ENCODE measurements at places on chromosomes 5 and 9.
A peak's percentile ranks its signal among the peaks of the same experiment; 100 is the strongest.

DNA sequence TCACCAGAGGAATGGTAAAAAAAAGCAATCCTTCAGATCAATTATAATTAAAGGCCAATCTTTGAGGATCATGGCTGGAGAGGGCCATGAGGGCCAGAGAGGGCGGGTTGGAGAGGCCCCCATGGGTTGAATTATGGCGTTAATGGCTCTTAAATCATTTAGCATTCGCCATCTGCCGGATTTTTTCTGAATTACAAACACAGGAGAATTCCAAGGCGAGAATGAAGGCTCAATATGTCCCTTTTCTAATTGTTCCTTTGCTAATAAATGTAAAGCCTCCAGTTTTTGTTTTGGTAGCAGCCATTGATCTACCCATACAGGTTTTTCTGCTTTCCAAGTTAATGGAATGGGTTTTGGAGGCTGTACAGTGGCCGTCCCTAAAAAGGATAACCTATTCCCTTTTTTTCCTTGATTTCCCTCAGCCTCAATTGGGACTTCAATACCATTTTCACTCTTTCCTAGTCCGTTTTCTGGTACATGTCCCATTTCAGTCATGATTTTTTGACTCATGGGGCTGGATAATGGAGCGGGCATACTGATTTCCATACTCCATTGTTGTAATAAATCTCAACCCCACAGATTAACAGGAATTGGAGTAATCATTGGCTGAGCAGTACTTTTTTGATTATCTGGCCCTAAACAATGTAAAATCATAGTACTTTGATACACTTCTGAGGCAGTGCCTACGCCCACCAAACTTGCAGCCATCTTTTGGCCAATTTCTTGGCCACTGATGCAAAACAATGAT is 6.7 kb upstream of the TMEM141 start:
- peak; percentile 29 for DNase-seq

GRCh38 chr5:82164977-82165713 is 113.0 kb downstream of the RPS23 start:
- DNase-seq = no peak

GRCh38 chr5:52684051-52684450 is 103.7 kb upstream of the ITGA1 start:
- DNase-seq = no peak

- no peak for DNase-seq
Observed at GRCh38 chr5:170357955-170358444, 31.2 kb downstream of the KCNMB1 start.

DNA sequence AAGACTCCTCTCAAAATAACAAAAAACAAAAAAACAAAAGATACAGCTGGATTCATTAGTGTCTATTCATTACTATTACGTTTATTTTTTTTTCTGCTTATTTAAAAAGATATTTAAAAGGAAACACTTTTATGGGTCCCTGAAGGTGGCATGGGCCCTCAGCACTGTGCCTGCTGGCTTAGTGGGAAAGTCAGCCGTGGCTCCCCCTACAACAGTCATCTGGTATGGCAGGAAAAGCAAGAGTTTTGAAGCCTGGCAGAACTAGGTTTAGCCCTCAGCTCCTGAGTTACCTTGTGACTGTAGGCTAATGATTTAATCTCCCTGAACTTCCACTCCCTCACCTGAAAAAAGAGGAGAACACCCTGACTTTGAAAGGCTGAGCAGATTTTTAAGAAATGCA is 135.6 kb downstream of the GOLPH3 start:
- no peak for DNase-seq

GRCh38 chr9:126336736-126337325 is 10.2 kb downstream of the MVB12B start:
- DNase-seq = no peak

GRCh38 chr5:112010475-112010874 is 253.5 kb upstream of the NREP start:
- DNase-seq = no peak

DNA sequence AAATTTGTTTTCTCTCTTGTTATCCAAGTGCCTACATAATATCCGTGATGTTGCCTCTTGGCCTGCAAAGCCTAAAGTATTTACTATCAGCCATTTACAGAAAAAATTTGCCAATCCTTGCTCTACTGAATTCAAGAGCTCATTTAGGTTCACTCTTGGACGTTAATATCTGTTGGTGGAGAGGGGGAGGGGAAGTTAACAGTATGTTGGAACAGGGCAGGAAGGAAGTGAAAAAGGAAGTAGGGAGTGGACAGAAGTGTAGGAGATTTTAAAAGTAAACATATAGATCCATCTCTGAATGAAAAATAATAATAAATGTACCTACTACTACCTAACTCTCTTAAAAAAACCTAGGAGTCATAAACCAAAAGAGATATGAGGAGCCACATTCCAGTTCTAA is 32.8 kb downstream of the ZNF608 start:
- no peak for DNase-seq

GRCh38 chr5:115549154-115549553 is 4.6 kb upstream of the FEM1C start:
- DNase-seq = peak; percentile 7

- no peak for DNase-seq
Observed at GRCh38 chr5:58622936-58623871, 40.3 kb downstream of the RAB3C start.

DNA sequence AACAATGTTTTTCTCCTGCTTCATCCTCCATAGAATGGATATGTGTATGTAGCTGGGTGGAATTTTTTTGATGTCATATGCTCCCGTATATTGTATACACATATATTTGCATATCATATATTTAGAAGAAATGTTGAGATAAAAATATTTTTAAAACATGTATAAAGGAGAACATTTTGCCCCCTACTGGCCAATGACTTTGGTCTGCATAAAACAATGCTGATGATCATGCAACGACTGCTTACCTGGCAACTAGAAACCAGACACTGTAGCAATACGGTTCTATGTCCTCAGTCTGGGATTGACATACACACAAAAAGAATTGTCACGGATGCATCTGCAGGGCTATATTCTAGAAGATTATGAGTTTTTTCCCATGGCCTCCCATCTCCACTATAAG is 503.6 kb downstream of the ELAVL2 start:
- no peak for DNase-seq

DNA sequence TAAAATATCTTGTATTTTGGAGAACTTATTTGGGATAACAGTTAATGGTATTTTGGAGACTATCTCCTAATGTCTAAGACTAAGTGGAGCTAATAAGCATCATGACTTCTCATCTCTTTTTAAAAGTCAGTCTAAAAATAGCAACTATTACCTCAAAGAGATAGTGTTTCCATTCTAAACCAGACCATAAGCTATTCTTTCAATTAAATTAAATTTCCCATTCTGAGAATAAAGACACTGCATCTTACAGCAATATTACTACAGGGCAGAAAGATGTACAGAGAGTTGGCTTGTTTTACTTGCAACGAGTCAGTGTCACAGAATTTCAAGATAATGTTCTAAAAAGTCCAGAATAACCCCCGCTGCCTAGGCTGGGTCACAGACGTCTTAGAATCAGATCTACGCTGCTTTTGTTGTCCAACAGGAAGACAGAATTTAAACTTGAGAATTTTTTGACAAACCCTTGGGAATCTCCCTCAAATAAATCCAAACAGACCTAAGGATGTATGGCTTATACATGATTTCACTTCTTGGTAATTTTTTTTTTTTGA is 98.9 kb downstream of the USP20 start:
- DNase-seq = no peak

- DNase-seq = no peak
Observed at GRCh38 chr9:27053369-27054022, 48.0 kb upstream of the LRRC19 start.

GRCh38 chr5:141954194-141954593 is 3.8 kb downstream of the PCDH12 start:
- no peak for DNase-seq

DNA sequence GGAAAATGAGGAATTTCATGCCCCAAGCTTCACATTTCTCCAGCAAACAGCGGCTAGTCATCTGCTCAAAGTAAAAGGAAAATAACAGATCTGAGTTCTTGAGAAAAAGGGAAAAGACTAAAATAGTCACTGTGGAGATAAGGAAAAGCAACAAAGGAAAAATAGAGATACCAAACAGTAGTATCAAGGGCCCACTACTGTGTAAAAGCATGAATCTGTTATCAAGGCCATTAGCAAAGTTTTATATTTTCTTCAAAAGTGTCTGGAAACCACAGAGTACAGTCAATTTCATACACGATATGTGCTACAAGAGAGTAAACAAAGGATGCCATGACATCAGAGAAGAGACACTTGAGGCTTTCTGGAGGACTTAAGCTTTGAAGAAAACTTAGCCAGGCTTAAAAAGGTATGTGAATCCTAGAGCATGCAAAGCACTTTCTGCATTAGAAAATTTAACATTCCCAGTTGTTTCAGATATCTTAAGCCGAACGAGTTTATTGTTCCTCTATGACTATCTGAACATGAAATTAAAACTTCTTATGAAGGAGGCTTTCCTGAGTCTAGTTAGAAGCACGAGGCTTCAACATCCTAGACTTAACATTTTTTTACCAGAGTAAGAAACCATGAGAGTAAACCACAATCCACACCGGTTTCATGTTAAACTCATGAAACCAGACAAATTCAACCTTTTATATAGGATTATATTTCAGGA is 1.2 kb downstream of the TTC33 start:
- peak; percentile 30 for DNase-seq

- DNase-seq = no peak
Observed at GRCh38 chr5:135724617-135725016, 109.8 kb upstream of the SLC25A48 start.

DNA sequence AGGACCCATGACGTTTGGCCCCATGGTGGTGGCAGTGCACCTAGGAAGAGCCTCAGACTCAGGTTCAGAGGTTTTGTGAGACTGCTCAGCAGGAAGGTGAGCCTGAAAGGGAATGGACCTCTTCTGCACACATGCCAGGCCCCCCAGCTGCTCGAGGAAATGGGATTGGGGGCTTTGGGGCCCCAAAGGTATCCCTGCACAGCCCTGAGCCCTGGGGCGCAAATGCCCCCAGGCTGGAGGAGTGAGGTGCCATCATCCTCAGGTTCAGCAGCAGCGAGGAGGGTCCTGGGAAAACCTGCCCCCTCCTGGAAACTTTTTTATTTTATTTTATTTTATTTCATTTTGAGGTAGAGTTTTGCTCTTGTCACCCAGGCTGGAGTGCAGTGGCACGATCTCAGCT is 171.8 kb upstream of the MVB12B start:
- DNase-seq = no peak

GRCh38 chr9:70106571-70106970 is 62.9 kb downstream of the MAMDC2 start:
- no peak for DNase-seq

DNA sequence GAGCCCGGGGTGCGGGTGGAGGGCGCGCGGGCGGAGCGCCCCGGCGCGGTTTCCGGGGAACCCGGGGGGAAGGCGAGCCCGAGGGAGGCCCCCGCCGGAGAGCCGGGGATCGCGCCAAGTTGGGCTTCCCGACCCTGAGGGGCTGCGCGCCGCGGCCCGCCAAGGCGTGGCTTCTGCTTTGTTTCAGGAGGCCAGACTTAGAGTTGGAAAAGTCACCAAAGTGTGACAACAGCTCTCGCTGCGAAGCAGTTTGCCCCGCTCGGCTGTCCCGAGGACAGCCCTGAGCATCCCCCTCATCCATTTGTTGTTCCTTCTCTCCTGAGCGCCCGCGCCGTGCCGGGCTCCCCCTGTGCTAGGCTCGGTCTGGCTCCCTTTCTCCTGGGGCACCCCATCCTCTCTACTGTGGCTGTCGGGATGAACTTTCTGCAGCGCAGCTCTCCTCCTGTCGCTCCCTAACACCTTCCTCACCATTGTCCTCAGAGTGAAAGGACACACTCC is 410 bp downstream of the GLIPR2 start:
- DNase-seq = no peak

DNA sequence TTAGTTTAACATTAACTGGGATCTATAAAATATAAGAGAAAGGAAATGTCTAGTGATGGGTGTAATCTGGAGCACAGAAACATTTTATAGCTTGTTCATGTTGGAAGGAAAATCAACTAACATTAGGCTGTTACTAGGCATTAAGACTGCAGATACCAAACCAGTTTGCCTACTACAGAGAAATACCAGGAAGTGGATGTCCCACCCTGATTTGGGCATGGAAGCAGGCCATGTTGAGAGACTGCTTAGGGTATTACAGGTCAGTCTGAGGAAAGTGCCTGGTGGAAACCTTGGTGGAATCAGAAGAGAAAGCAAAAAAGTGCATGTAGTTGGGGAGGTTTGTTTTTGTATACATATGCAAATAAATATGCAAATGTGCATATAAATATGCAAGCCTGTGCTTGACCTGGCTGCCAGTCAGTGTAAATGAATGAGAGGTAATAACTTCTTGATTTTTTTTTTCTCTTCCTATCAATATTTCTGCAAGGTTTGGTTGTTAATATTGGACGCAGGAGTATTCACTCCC is 9.6 kb upstream of the CCDC112 start:
- DNase-seq = no peak

- DNase-seq = no peak
Observed at GRCh38 chr9:132094314-132094791, 14.7 kb upstream of the MED27 start.

GRCh38 chr5:18483451-18483850 is 849.2 kb downstream of the TAF11L14 start:
- no peak for DNase-seq

DNA sequence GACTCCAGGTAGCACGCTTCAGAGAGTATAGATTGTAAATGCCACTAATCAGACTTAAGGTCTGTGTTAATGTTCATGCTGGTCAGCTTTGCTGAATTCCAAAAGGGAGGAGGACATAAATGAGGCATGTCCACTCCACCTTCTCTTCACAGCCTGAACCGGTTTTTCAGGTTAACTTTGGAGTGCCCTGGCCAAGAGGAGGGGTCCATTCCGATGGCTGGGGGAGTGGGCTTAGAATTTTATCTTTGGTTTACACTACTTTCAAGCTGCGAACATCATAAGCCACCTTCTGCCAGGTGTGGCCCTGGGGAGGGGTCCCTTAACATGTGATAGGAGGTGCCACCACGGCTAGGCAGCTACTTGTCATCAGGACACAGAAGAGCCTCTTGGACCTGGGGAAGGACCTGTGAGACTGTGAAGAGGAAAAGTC is 24.2 kb downstream of the ABO start:
- no peak for DNase-seq

- peak; percentile 62 for DNase-seq
Observed at GRCh38 chr9:120710110-120710981, 3.9 kb downstream of the MEGF9 start.

- DNase-seq = no peak
Observed at GRCh38 chr9:90098408-90098807, 493.6 kb downstream of the GADD45G start.

DNA sequence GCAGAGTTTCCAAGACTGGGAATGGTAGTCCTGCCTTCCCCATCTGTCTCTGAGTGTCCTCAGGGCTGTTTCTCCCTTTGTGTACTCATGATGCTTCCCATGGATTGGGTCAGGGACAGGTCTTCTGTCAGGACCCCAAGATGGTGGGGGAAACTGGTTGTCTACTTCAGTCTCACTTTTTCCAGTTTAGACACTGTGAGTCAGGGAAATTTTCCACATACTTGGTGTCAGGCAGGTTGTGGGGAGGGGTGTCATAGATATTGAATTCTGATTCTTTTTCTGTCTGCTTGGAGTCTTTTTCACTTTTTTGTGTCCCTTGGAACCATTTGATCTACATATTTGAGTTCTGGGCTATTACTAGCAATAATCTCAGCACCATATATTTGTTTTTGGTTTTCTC is 10.3 kb downstream of the POLK start:
- no peak for DNase-seq
